Motor neuron (in vitro differentiated cells): ENCODE measurements at places on chromosomes 12 and 14. TPM values are rescaled to one million over a fixed set of nuclear protein-coding genes. Genes with fewer than 3 reads are reported as not detected.
A peak's percentile ranks its signal among the peaks of the same experiment; 100 is the strongest.

GRCh38 chr12:90199006-90199405 is 490.4 kb upstream of the ATP2B1 start:
- no peak for ATAC-seq

GRCh38 chr12:25797386-25797785 is 161.1 kb upstream of the RASSF8 start:
- ATAC-seq: peak; percentile 51

- no peak for ATAC-seq
Measured at GRCh38 chr14:32571995-32572866, 243.1 kb downstream of the AKAP6 start.

- no peak for ATAC-seq
Measured at GRCh38 chr12:122336015-122336946, 70.0 kb upstream of the VPS33A start.

- no peak for ATAC-seq
Measured at GRCh38 chr14:53630336-53630735, 326.3 kb downstream of the BMP4 start.

Gene DCAF11
- total RNA-seq: 43.0 and 43.6 TPM in 2 replicates

Gene PPP1R1A
- total RNA-seq: 11.6 and 12.2 TPM in 2 replicates

Gene NFE2
- total RNA-seq: 1.2 and 1.6 TPM in 2 replicates
